ENCODE measurements at places on chromosomes 16 and 17.

DNA sequence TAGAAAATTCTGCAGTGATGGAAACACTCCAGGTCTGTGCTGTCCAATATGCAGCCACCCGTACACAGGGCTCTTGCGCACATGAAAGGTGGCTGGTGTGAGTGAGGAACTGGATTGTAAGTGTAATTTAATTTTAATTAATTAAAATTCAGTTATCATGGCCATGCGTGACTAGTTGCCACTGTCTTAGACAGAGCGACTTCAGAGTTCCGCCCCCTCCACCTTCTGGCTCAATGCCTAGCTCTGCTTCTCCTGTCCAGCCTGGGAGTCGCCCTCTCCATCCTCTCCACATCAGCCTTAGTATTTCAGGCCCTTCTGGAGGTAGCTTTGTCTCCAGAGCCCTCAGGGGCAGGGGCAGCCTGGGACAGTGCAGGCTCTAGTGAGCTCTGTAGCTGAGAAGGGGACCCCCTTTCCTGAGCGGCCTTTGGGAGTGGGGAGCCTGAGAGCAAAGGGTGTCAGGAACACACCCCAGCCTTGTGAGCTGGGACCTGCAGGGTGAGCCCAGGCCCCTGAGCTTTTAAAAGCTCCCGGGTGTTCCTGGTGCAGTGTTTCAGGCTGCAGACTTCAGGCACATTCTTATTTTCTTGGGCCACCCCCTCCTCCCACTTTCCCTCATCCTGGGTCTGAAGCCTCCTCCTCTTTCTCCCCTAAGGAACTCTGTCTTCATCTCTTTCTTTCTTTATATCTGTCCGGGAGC is 99.4 kb downstream of the IRF8 start:
- H3K27ac ChIP-seq = no peak overlapping the region
- H3K4me1 ChIP-seq = peaks cover 9% of the 10 kb centered on the region
- no peak overlapping the region for H3K4me3 ChIP-seq
- no peak for DNase-seq
- H3K36me3 ChIP-seq = no peaks in the 10 kb centered on the region
- H3K27me3 ChIP-seq = no peaks in the 10 kb centered on the region

- peak; percentile 42 for DNase-seq
- H3K27ac ChIP-seq = peak overlapping the region; percentile 48
- H3K4me1 ChIP-seq = peaks cover 3% of the 10 kb centered on the region
- H3K4me3 ChIP-seq = peak overlapping the region; percentile 31
Observed at GRCh38 chr16:87436225-87437172, 44.4 kb downstream of the MAP1LC3B start.

- no peaks in the 10 kb centered on the region for H3K27me3 ChIP-seq
- peaks cover 7% of the 10 kb centered on the region for H3K4me1 ChIP-seq
- no peak overlapping the region for H3K27ac ChIP-seq
- no peak overlapping the region for H3K4me3 ChIP-seq
Observed at GRCh38 chr17:6413065-6413464, 21.9 kb downstream of the AIPL1 start.

DNA sequence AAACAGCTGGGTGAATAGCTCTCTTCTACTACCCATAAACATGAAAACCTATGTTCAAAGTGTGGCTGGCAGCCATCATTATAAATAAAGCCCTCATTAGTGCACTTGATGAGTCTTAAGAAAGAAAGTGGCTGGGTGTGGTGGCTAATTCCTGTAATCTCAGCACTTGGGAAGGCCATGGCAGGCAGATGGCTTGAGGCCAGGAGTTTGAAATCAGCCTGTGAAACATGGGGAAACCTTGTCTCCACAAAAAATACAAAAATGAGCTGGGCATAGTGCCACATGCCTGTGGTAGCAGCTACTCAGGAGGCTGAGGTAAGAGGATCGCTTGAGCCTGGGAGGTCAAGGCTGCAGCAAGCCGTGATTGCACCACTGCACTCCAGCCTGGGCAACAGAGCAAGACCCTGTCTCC is 28.3 kb upstream of the APPBP2 start:
- no peak overlapping the region for H3K4me3 ChIP-seq
- DNase-seq = peak; percentile 43
- no peak overlapping the region for H3K27ac ChIP-seq
- H3K4me1 ChIP-seq = no peaks in the 10 kb centered on the region
- no peaks in the 10 kb centered on the region for H3K27me3 ChIP-seq

DNA sequence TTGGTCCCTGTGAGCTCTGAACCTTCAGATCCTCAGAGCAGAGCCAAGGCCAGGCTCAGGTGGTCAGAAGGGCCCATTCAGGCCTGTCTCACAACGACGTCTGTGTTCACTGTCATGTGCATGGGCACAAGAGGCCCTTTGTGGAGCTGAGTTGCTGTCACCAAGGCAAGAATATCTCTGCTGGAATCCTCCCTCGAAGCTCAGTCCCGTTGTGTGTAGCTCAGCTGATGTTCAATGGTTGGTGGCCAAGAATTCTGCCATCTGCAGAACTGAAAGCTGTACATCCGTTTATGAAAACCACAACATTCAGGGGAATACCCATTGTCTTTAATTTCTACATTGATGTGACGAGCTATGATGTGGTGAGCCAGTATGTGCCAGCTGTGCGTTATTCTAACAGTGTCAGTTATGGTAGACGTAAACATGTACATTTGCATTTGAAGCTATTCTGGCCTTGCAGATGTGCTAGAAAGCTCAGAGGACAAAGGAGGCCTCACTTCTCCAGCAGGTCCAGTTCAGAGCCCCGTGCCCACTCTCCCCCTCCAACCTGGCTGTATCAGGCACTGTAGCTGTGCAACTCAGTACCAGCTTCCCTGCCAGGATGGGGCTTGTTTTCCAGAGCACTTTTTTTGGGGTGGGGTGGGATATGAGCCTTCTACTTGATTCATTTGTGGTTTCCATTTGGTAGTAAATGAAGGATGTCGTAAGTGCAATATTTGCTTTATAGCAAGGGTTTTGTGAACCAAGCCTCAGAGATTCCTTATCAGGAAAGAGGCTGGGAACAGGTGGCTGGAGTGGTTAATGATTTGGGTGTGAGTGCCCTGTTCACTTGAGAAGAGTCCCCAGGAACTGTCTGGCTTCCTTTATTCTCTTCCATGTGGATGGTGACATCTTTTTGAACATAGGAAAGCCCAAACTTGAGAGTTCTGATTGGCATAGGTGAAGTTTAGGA is 56.1 kb downstream of the B9D1 start:
- peaks cover 29% of the 10 kb centered on the region for H3K4me1 ChIP-seq
- H3K27ac ChIP-seq = no peak overlapping the region
- no peaks in the 10 kb centered on the region for H3K36me3 ChIP-seq
- no peaks in the 10 kb centered on the region for H3K27me3 ChIP-seq
- no peak overlapping the region for H3K4me3 ChIP-seq
- no peak for DNase-seq

GRCh38 chr16:11036040-11036439 is 91.7 kb downstream of the CLEC16A start:
- no peaks in the 10 kb centered on the region for H3K4me1 ChIP-seq
- no peak overlapping the region for H3K27ac ChIP-seq
- H3K36me3 ChIP-seq = peaks cover 3% of the 10 kb centered on the region
- H3K27me3 ChIP-seq = no peaks in the 10 kb centered on the region

GRCh38 chr16:72172105-72173034 is at the start of gene PMFBP1:
Gene PMFBP1, minus strand, starts transcription at chr16:72172155. Its CDS starts 947 bp downstream, at chr16:72171208.
- no peaks in the 10 kb centered on the region for H3K4me1 ChIP-seq
- H3K36me3 ChIP-seq = no peaks in the 10 kb centered on the region
- H3K4me3 ChIP-seq = no peak within 1 kb of the TSS
- no peaks in the 10 kb centered on the region for H3K27me3 ChIP-seq
- H3K27ac ChIP-seq = no peak within 1 kb of the TSS

DNA sequence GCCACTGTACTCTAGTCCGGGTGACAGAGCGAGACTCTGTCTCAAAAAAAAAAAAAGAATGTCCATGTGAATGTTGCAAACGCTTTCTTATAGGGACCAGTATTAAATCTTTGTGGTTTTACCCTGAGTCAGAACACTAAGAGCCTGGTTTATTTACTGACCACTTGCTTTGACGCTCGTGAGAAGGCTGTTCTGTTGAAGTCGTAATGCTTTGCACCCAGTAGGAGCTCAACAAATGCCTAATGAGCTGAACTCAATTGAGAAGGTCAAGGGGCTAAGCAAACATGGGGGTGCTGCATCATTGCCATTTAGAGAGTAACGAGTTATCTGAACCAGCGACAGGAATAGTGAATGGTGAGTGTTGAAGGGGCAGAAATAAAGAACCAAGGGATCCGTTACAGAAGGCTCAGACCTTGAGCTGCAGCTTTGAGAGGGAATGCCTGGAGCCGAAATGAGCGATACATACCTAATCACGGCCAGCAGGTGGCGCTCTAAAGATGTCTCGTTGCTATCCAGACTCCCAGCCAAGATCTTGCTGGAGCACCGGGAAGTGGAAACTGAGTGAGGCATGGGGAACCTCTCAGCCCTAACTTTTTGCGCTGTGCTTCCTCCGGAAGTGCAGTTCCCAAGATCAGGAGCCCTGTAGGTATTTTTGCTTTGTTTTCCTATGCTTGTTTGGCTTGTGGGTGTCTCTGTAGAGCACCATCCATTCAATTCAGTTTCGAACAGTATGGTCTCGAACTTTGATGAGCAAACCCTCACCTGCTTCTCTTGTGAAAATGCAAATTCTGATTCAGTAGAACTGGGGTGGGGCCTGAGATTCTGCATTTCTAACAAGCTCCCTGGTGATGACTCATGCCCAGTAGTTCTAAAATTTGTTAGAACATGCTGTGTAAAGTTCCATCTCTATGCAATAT is 12.6 kb upstream of the RNF222 start:
- H3K27me3 ChIP-seq = no peaks in the 10 kb centered on the region
- no peaks in the 10 kb centered on the region for H3K36me3 ChIP-seq
- peak; percentile 69 for DNase-seq

DNA sequence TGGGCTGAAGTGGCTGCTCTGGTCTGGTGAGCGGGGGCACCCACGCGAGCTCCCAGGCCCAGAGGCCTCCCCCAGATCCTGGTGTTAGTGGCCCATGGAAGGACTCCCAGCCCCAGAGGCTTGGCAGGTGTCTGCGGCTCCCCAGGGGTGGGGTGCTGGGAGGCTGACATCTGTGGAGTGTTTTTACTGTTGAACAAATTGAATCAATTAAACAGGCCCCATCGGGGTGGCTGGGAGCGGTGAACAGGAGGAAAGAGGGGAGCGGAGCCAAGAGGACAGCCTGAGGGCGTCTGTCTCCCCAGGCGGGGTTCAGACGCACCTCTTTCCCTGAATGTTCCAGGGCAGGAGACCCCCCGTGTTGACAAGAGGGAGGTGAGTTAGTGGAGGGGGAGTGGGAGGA is 29.9 kb downstream of the ACTG1 start:
- peak; percentile 60 for DNase-seq
- H3K4me1 ChIP-seq = peaks cover 31% of the 10 kb centered on the region
- peak overlapping the region; percentile 58 for H3K4me3 ChIP-seq
- no peaks in the 10 kb centered on the region for H3K36me3 ChIP-seq
- no peaks in the 10 kb centered on the region for H3K27me3 ChIP-seq

- H3K27ac ChIP-seq = no peak overlapping the region
- H3K4me3 ChIP-seq = no peak overlapping the region
- DNase-seq = no peak
- no peaks in the 10 kb centered on the region for H3K4me1 ChIP-seq
Observed at GRCh38 chr16:9922441-9922840, 259.8 kb downstream of the GRIN2A start.

- H3K4me1 ChIP-seq = no peaks in the 10 kb centered on the region
- no peak overlapping the region for H3K4me3 ChIP-seq
- DNase-seq = no peak
- H3K27ac ChIP-seq = no peak overlapping the region
Observed at GRCh38 chr16:35173295-35173694, 1713.9 kb downstream of the TP53TG3F start.

DNA sequence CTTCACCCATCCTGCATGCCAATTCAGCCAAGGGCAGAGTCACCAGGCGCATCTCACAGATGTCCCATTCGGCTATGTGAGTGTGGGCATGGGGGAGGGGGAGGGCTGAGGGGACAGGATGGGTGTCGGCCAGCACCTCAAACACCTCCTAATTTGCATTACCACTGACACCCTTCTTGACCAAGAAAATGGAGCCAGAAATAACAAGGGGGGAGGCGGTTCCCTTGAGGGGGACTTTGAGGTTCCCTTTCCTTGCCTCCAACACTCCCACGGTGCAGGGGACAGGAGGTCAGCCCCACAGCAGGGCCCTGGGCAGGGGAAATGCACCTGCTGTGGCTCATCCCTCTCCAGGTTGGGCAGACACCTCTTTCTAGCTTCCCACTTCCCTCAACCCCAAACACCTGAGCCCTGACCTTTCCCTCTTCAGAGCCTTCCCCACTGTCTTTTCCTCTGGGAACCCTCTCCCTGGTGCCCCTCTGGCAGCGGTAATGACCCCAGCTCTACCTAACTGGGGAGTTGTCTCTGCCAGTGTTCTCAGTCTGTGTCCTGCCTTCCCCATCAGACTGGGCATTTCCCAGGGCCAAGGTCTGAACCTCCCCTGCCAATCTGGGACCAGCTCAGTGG is 18.2 kb upstream of the TBX21 start:
- H3K4me3 ChIP-seq = no peak overlapping the region
- no peak overlapping the region for H3K27ac ChIP-seq
- H3K36me3 ChIP-seq = no peaks in the 10 kb centered on the region
- H3K4me1 ChIP-seq = peaks cover 26% of the 10 kb centered on the region
- peaks cover 4% of the 10 kb centered on the region for H3K27me3 ChIP-seq
- no peak for DNase-seq

Data from SJCRH30 (cell line).